ENCODE measurements at places on chromosomes 11 and 22. TPM values are rescaled to one million over a fixed set of nuclear protein-coding genes. Genes with fewer than 3 reads are reported as not detected.

DNA sequence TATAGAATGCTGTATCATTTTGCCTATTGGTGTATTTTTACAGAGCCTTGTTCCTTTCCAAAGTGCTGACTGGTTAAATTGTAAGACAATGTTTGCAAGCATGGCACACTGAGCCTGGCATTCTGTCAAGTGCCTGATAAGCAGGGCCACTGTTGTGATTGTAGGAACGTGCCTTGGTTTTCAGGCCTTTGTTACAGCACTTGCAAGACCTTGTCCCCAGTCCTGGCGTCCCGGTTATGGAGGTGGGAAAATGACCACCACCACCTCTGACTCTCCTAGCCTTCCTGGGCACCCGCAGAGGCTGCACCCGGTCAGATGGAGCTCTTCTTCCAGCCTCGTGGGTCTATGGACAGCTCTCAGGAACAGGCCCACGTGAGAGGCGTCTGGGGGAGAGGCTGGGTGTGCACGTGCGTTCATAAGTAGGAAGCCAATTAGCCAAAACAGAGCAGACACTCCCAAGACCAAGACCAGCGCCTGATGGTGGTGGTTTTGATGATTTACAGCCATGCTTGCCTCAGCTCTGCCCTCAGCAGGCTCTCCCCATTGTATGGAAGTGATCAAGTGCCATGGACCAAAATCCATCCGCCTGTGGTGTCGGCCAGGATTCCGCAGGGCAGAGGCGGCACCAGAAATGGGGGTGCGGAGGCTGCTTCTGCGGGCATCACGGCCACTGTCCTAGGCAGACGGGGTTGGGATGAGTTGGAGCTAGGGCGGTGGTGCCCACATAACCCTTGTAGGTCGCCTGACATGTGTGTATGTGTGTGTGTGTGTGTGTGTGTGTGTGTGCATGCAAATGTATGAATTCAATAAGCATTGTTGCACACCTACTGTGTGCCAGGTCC lies 89.8 kb downstream of the RTL6 start:
- H3K27ac ChIP-seq: no peak overlapping the region
- H3K4me3 ChIP-seq: no peak overlapping the region
- DNase-seq: no peak
- no peaks in the 10 kb centered on the region for H3K27me3 ChIP-seq
- H3K4me1 ChIP-seq: no peaks in the 10 kb centered on the region
- no peaks in the 10 kb centered on the region for H3K36me3 ChIP-seq

Gene SYNGR1
- total RNA-seq: 2.0 TPM

Gene HBE1
- total RNA-seq: not detected

GRCh38 chr11:130037058-130037457 lies 32.6 kb upstream of the APLP2 start:
- H3K4me1 ChIP-seq: peaks cover 9% of the 10 kb centered on the region
- no peak overlapping the region for H3K4me3 ChIP-seq
- H3K27ac ChIP-seq: no peak overlapping the region
- peaks cover 14% of the 10 kb centered on the region for H3K27me3 ChIP-seq

Gene OR51I1
- total RNA-seq: not detected

DNA sequence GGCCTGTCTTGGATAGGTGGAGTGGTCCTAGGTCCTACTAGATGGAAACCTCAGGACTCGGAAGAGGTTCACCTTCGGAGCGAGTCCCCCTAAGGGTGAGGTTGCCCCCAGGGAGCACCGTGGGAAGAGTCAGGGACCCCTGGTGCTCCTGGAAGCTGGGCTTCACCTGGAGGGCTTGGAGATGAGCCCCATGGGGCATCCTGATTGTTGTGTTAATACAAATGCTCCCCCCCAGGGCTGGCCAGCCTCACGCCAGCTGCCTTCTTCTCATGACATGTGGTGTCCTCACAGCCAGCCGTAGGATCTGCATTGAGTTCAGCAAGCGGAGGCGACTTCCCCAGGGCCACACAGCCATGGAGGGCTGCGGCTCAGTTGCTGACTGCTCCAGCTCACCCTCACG lies 1487.5 kb downstream of the BRD1 start:
- peaks cover 13% of the 10 kb centered on the region for H3K27me3 ChIP-seq
- H3K36me3 ChIP-seq: no peaks in the 10 kb centered on the region
- no peak for DNase-seq
- H3K4me1 ChIP-seq: no peaks in the 10 kb centered on the region
- no peak overlapping the region for H3K4me3 ChIP-seq

Gene PIM3
- total RNA-seq: 78.5 TPM

Measured in natural killer cell treated with Interleukin-12 subunit alpha and Interleukin-12 subunit beta and Interleukin-15 and Interleukin-18, amount 100 ng/mL, for 72 hours (primary cell).